ENCODE measurements at places on chromosomes 2 and 18.

DNA sequence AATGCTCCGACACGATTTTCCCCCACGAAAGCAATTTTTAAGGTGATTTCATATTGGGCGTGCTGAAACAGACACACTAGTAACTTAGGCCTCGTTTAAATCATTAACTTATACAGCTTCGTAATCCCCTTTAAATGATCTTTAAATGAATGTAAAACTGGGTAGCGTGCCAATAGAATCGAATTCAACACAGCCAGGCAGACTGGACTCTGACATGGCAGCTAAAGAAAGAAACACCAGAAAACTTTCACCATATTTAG is 2.4 kb upstream of the ID2 start:
- DNase-seq, result no peak

DNA sequence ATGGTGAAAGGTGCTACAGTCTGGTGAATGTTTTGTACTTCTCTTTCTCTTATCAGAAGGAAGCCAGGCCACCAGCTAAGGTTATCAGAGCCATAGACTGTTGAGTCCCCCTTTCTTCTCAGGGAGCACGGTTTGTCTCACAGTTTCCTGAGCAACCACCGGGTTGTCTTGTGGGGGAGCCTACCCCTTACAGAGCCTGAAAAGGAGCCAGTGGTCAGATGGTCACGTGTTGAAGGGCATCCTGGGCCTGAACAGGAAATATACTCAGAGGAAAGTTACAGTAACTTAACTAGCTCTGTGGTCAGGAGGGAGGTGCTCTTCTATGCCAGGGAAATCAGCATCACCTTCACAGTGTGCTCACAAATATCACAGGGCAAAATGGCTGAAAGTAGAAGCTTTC is 11.6 kb downstream of the CD28 start:
- DNase-seq, result peak; percentile 59

GRCh38 chr2:226086190-226086589 is 686.7 kb downstream of the NYAP2 start:
- DNase-seq, result no peak

DNA sequence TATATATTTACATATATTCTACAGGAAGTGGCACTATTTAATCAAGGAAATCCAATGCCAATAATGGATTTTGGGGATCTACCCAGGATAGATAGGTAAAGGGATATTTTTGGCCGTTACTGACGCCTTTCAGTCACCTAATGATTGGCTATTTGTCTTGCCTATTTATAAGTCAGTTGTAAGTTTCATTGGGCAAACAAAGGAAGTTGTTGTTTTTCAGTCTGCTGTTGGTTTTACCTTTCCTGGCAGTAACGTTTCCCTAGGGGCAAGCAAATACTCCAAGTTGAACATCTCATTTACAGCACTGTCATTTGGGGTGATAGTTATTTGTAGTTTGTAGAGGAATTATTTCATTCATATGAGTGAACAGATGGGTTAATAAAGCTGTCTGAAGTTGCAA is 17.0 kb upstream of the LANCL1 start:
- DNase-seq, result no peak

DNA sequence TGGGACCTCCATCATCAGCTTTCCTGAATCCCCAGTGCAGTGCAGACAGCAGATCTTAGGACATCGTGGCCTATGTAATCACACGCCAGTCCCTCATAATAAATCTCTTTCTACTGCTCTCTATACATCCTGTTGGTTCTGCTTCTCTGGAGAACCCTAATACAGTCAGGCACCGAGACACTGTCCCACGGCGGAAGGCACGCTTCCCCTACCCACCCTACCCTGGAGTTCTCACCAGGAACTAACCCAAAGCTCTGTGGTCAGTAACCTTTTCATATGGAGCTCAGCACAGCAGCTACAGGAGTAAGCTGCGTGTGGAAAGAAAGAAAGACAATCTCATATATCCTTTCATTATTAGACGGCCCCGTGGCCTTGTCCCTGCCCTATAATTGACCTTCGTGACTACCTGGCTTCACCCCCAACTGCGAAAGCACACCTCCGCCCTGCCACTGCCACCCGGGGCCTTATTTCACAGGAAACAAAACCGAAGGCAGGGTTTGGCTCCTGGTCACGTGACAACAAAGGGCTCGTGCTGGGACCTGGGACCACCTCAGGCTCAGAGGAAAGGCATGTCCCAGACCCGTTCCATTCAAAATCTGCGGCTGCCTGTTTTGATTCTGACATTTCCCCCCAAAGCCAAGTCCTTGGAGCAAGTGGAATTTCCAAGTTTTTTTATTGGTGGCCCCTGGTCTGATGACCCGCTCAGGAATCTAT is 99.7 kb upstream of the ODC1 start:
- DNase-seq, result no peak

DNA sequence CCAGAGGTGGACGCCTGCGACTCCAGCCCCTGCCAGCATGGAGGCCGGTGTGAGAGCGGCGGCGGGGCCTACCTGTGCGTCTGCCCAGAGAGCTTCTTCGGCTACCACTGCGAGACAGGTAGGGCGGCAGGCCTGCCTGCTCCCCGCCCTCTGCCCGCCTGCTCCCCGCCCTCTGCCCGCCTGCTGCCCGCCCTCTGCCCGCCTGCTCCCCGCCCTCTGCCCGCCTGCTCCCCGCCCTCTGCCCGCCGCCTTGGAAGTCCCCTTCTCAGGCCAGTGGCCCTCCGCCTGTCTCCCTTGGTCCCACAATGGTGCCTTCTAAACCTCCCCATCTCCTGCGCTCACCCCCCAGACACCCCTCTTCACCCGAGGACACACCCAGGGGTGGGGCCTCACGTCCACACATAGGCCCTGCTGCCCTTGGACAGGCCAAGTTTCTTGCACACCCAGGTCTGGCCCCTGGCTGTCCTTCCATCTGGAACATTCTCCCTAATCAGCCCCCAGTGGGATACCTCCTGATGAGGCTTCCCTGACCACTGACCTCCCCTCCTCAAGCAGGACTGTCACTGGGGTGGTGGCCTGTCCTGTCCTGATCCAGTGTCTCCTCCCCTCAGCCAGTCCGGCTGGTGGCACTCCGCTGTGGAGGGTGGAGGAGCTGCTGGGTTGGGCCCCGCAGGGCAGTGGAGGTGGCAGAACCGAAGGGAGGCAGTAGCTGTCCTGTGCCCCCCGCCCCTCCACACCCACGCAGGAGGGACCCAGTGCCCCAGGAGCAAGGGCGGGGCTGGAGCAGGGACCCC is 37.9 kb downstream of the MTERF4 start:
- DNase-seq, result peak; percentile 70

DNA sequence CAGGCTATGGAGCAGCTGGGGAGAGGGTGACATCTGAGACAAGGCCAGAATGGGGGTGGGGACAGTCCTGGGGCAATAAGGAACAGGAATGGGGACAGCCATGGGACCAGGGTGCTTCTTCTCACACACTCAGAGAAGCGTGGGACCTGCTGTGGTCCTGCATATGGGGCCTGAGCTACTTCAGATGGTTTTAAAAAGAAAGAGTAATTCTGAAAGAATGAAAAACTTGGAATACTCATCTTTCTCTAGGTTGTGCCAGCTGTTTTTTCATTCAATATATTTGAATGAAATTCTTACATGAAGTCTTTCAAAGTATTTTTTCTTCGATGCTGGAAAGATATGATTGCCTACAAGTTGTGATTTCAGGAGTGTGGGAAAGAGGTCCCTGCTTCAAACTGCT is 227.5 kb upstream of the APCDD1 start:
- no peak for DNase-seq

- DNase-seq, result no peak
Observed at GRCh38 chr2:77666251-77666980, 144.2 kb upstream of the LRRTM4 start.

DNA sequence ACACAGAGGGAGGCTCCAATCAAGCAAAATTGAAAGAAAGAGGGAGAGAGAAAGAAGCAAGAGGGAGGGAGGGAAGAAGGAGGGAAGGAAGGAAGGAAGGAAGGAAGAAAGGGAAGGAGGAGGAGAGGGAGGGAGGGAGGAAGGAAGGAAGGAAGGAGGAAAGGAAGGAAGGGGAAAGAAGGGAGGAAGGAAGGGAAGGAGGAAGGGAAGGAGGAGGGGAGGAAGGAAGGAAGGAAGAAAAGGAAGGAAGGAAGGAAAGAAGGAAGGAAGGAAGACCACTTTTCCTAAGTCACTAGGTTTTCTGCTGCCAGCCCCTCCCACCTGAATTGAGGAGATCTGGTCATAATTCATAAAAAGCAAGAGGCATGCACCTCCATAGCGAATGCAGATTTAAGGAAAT is 287.0 kb downstream of the SP3 start:
- no peak for DNase-seq

GRCh38 chr2:231527955-231528635 is 2.1 kb downstream of the NMUR1 start:
- no peak for DNase-seq

DNA sequence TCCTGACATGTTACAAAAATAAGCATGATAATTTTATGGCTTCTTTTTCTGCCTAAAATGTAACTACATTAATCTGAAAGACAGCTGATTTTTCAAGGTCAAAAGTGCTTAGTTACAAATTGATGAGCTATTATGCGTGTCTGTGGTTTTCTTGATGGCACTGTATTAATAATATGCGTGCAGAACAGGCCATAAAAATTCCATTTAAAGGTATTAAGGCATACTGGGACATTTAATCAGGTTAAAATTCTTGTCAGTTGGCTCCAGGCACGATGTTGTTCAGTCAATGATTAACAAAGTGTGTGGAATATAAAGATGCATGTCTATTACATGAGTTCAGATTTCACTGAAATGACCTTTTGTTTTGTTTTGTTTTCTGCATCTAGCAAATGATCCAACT is 420.1 kb upstream of the ZNF804A start:
- no peak for DNase-seq

GRCh38 chr18:58117786-58118403 is 73.9 kb downstream of the NEDD4L start:
- DNase-seq, result no peak

DNA sequence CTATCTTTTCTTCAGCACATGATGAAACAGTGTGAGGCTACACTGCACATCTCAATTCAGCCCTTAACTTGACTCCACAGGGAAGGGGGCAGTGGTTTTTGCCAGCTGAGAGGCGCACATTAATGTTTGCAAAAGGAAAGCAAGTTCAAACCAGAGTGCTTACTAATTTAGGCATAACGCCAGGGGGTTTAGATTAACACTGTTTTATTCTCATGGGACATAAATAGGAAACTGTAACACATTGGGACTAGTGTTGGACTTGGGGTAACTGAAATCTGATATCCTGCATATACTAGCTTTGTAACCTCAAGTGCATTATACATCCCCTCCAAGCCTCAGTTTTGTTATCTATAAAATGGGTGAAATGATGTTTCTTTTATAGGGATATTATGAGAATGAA is 821.2 kb upstream of the ID2 start:
- no peak for DNase-seq

- DNase-seq, result no peak
Observed at GRCh38 chr2:75464348-75464946, 96.3 kb downstream of the EVA1A start.

DNA sequence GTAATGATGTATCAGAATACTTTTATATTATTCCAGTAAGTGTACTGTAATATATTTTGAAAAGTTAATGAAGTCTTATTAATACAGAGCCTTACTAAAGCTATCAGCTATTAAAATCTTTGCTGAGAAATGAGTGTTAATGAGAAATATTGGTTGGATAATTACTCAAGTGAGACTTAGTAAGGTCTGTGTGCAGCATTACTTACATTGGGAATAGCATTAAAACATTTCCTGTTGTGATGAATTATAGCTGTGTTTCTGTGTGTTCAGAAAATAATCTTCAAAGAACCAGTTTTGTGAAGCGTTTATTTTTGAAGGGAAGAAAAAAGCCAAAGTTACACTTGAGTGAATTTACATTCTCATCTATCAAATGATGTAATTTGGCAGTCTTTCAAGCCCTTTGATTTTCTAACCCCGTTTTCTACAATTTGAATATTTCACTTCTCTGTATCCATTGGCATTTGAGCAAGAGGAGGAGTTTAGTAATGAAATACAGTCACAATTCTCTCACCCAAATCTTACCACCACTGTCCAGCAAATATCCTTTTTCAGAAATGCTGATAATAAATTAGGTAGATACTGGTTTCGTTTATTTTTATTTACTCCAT is 123.5 kb upstream of the BOD1L2 start:
- DNase-seq, result no peak

GRCh38 chr2:9076210-9076609 is 72.7 kb upstream of the MBOAT2 start:
- no peak for DNase-seq

DNA sequence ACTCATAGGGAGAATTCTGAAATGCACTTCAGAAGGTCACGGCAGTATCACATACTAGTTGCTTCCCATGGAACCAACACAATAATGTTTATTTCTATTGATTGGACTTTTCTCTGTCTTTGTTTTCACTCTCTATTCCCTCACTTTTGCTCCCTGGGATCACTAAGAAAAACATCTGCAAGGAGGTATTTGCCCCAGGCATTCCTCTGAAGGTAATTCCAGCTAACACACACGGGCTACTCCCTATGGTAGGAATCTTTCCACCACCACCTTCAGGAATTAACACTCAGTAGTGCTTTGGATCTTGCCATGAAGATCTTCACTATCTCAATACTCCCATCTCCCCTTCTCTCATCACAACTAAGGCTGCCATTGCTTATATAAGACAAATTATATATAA is 353.3 kb downstream of the DSC3 start:
- DNase-seq, result no peak

- DNase-seq, result no peak
Observed at GRCh38 chr2:11305338-11305737, 39.1 kb downstream of the ROCK2 start.

- no peak for DNase-seq
Observed at GRCh38 chr2:551621-552020, 125.6 kb downstream of the TMEM18 start.

- no peak for DNase-seq
Observed at GRCh38 chr18:24763765-24764513, 303.5 kb downstream of the HRH4 start.

DNA sequence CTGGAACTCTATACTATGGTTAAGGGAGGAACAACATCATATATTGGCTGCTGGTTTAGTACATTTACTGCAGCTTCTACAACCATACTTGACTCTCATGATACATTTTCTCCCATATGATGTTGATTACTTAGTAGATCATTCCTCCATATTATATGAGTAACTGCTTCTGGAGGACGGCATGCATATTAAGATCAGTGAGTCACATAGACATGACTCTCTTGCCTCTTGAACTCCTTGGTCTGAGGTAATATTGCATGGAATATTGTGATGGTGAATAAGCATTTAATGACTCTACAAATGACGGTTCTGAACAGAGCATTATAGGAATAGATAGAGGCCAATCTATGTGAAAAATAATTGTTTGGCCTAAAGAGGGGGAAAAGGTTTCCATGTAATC is 418.8 kb upstream of the SPHKAP start:
- DNase-seq, result no peak

- DNase-seq, result no peak
Observed at GRCh38 chr18:53909668-53910067, 314.8 kb downstream of the MBD2 start.

- no peak for DNase-seq
Observed at GRCh38 chr2:115691409-115691808, 1249.0 kb downstream of the DPP10 start.
